ENCODE measurements at places on chromosomes 12 and 14.

DNA sequence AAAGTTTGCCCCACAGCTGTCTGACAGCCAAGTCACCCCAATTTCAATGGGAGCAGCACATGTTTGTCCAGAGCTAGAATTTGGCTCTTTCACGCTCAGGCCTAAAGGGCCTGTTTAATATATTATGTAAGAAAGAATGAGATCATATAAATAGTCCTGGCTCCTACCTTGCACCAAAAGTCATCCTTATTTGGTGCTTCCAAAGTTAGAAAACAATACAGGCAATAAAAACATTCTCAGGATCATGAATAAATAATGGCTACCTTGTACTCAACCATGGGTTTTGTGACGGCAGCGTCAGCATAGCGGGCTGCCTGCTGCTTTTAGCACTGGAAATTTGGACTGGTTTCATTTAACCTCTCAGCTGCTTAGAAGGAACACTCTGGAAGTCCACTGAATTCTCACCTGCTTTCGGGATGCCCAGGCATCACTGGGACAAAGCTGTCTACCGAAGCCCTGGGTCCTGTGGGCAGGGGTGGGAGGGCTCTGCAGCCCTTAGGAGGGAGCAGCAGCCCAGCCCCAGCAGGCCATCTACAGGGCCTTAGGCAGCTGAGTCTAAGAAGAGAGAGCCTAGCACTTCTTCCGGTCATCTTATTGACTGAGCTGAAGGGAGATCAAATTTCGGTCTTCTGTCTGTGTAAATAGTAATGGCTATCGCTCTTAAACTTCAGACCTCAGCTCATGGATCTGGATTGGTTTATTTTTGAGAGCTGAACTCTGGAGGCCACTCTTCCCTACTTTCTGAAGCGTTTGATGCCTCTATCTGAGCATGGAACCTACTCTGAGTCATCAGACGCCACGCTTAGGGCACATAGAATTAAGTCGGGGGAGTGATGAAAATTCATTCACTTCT lies 106.5 kb downstream of the SAMD4A start:
- no peak for DNase-seq

DNA sequence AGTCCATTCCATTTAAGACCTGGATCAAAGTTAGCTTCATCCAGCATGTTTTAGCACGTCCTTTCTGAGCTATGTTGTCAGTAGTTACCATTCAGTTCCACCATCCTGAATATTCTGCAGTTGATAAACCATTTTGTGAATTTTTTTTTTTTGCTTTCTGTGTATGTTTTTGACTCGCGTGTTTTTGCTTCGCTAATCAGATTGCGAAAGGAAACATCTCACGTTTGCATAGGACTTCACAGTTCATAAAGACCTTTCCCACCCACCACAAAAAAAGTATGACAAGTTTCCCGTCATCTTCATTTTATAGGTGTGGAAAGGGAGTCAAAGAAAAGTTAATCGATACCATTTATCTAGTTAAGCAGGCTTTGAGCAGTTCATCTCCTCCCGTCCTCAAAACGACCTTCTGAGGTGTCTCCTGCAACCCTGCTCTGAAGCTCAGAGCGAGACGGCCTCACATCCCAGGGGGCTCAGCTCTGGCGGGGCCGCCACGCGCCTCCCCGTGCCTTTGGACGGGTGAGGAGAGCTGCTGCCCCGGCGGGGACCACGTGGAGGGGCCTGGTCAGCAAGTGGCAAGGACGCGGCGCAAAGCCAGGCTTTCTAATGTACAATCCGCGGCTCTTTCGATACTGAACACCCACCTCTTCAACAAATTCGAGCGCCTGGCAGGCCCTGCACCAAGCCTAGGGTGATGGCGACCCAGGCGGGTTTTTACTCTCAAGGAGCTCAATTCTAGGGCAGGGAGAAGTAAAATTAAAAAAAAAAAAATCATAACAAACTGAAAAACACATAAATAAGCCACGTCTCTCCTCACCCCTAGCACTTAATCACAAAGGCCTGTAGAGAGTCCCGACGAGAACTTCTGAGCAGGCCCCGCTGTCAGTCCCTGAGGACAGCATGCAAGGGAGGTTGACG lies 988 bp upstream of the TMEM263 start:
- DNase-seq = no peak

- no peak for DNase-seq
These were observed 179.8 kb downstream of the CALM1 start for GRCh38 chr14:90576581-90576980.

DNA sequence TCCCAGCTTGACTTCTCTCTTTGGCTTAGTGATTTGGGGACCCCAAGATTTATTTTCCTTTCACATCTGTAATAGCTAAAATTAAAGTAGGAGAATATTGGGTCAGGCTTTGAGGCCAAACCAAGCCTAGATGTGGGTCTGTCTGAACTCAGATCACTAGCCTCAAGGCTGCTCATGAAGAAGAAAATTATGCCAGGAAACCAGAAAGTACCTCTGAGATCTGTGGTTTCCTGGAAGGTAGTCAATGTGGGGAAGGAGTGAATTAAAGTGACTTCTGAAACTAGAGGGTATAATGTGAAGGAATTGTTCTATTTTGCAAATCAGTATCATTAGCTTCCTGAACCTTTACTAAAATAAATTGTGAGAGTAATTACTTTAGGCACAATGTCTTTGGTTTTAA lies 13.4 kb upstream of the CLEC12A start:
- DNase-seq = no peak

GRCh38 chr12:49983892-49984291 lies 11.1 kb downstream of the AQP6 start:
- DNase-seq = no peak

GRCh38 chr12:88922816-88923215 lies 342.5 kb upstream of the KITLG start:
- DNase-seq = no peak

GRCh38 chr12:68178184-68178583 lies 18.6 kb upstream of the IFNG start:
- no peak for DNase-seq

DNA sequence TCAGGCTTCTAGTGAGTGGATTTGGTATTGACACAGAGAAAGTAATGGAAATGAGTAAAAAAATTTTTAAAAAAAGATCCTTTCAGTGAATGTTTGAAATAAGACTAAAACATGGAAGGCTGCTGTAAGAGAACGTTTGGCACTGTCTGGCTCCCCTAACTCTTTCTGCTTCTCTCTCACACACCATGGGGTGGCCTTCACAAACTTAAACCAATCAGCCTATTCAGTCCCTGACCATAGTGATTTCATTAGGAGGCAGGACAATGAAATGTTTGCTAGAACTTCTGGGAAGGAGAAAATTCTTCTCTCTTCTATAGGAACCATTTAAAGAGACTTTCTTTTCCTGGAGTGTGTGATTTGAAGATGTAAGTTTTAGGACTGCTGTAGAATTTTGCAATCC lies 84.2 kb upstream of the GRIN2B start:
- no peak for DNase-seq

- no peak for DNase-seq
These were observed 126.0 kb upstream of the PARP11 start for GRCh38 chr12:3998968-3999792.

GRCh38 chr12:103513875-103514274 lies 18.1 kb upstream of the C12orf42 start:
- no peak for DNase-seq

DNA sequence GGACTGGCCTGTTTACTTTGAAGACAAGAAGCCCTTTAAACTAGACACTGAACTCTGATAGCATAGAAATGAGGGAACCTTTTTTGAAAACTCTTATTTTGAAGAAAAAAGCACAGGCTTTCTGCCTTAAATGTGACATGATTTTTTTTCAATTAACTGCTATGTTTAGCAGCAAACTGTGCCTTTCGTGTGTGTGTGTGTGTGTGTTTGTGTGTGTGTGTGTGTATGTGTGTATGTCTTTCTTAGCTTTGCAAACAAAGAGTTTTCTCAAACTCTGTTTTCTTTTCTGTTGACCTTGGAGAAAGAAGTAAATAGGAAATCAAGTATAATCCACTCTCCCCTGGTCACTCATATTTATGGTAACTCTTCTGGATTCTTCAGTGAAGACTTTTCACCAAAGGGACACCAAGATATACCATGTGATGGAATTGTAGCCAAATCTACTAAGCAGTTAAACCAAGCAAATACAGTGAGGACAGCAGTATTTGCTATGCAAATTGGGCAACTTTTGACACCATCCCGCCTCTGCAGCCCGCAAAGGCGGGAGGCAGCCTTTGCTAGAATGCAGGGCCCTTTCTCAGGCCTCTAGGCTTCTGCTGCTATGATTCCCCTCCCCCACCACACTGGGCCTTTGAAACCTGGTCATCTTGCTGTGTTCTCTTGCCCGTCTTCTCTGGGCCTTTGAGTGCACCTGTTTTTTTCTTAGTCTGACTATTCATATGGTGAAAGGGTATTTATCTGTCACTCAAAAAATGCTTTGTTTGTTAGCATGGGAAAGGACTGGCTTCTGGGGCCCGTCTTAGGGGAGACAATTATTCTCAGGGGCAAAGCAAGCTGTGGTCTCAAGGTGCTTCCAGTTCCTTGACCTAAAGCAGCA lies 107.9 kb downstream of the MYRFL start:
- DNase-seq = no peak

DNA sequence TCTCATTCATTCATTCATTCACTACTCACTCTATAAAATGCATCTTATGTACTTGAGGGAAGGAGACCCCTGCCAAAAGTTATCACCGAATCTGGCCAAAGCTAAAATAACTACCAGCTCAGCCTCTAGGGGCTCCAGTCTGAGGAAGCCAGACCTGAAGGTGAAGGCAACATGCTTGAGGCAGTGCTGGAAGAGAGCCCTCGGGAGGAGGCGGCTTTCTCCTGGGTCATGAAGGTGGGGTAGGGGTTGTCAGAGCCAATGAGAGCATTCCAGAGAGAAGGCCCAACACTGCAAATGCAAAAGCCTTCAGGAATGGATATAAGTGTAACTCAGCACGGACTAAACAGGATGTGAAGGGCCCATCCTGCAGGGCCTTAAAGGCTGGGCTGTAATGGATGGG lies 62.4 kb downstream of the GSC start:
- no peak for DNase-seq

DNA sequence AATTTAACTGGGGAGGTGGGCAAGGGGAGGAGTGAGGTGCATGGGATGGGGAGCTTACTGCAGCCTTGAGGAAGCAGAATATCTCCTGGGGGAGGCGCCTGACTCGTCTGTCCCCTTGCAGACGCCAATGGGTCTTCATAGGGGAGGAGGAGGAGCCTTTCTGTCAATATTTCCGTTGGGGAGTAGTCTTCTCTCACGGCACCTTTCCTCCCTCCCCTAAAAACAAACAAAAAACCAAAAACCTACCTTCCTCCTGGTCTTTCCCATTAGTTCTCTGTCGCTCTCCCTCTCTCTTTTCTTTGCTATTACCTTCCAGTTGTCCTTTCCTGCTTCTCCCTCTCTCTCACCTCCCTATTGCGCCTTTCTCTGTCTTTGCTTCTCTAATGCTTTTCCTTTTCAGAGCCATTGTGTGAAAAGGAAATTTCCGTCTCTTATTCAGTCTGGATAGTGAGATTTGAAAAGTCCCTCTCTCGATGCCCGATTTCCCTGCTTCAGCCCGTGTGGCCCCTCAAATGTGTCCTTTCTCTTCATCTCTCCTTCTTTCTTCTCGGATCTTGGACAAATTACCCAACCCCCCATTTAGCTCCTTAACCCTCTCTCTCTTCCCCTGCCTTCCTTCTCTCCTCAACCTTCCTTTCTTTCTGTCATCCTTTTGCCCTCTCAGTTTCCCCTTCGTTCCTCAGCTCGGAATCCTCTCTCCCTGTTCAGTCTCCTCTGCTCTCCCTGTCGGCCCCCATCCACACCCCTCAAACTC lies 5.9 kb downstream of the GPR84 start:
- peak; percentile 26 for DNase-seq

DNA sequence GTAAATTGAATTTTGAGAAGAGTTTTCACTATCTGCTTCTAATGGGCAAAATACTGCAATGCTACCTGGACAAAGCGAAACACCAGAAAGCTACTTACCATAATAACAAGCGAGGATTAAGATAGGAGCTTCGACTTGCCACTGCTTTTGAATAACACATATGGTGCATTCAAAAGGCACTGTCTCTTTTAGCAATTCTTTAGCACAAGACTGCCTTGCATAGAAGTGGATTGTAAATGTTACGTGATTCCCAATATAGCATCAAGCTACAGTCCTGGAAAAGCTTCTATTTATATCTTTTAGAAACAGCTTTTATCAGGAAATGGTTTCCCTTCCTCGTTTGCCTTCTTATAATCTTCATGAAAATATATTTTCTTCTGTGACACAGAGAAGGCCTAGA lies 258.7 kb upstream of the PDE3A start:
- no peak for DNase-seq

- no peak for DNase-seq
These were observed 39.9 kb downstream of the C14orf132 start for GRCh38 chr14:96079066-96079465.

- no peak for DNase-seq
These were observed 343.9 kb downstream of the NPAS3 start for GRCh38 chr14:33282331-33283230.

- no peak for DNase-seq
These were observed 128.3 kb upstream of the EVL start for GRCh38 chr14:99936738-99937474.

- no peak for DNase-seq
These were observed 411.1 kb downstream of the NRXN3 start for GRCh38 chr14:78581229-78581628.

DNA sequence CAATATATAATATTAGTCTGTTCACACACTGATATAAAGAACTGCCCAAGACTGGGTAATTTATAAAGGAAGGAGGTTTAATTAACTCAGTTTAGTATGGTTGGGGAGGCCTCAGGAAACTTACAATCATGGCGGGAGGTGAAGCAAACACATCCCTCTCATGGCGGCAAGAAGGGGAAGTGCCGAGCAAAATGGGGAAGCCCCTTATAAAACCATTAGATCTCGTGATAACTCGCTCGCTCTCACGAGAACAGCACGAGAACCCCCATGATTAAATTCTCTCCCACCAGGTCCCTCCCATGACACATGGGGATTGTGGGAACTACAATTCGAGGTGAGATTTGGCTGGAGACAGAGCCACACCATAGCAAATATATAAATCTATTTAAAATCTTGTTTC lies 269.8 kb downstream of the ATP23 start:
- no peak for DNase-seq

- DNase-seq = no peak
These were observed 69.5 kb downstream of the NKX2-1 start for GRCh38 chr14:36450550-36450949.

DNA sequence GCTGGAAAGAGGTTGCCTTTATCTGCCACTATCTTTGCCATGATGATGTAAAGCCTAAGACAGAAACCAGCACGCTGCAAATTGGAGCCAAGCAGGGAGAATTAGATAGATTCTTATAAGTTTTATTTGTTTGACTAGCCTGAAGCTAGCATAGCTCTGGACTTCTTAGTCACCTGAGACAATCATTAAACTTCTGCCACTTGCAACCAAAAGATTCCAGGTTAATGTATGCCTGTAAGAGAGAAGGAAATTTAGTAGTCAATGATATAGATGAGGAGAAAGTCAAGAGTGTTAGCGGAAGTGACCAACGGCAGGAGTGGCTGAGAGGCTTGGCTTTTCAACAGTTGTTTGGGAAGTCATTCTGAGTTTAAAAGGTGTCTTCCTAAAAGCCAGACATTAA lies 1106.6 kb downstream of the VRK1 start:
- DNase-seq = no peak

- DNase-seq = no peak
These were observed 128.0 kb upstream of the RAP1B start for GRCh38 chr12:68482660-68483059.

- DNase-seq = no peak
These were observed 43.4 kb upstream of the CFAP54 start for GRCh38 chr12:96445691-96446583.

- DNase-seq = no peak
These were observed 31.8 kb upstream of the RCOR1 start for GRCh38 chr14:102560458-102561261.

- no peak for DNase-seq
These were observed 11.5 kb upstream of the C14orf93 start for GRCh38 chr14:23021434-23021833.

GRCh38 chr12:16605642-16606116 lies 283 bp downstream of the LMO3 start:
- DNase-seq = peak; percentile 77
